ENCODE measurements at places on chromosomes 4 and X.

DNA sequence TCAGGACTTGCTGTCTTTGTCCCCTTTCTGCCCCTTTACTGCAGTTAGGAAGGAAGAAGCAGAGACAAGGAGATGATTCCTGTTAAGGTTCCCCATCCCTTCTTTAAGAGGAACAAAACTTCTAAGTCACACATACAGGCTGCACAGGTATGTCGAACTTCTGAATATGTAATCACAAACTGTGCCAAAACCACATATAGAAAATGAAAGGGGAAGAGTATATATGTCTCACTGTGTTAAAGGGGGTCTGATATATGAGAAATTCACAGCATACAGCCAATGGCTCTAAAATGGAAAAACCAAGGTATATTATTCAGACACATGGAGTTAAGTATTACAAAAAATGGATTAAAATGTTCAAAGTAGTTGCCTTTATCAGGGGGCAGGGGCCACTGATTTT lies 11.7 kb downstream of the CFAP97 start:
- DNase-seq = no peak

DNA sequence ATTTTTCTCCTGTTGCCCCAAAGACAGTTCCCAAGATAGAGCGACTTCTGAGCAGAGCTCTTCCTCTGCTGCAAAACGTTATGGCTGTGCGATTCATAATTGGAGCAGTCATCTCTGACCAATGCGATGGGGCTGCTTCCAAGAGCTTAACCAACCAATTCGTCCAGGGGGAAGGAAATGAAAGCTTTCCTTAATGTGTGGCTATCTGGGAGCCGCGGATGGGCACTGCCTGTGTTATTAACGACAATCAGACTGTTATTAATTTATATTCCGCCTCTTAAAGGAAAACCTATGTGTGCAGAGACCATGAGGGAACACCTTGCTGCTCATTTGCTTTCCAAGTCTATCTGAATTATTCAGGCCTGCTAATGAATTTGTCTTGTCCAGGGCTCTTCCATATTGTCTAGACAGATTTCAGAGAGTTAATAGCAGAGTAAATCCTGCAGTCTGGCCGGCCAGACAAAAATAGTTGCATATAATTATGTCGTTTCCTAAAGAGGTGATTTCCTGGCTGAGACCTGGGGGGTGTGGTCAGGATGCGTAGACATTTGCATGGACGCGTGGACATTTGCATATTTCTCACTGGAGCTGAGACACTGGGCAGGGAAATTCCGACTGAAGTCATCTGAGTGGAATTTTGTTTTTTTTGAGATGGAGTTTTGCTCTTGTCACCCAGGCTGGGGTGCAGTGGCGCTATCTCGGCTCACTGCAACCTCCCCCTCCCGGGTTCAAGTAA lies 135.4 kb downstream of the HMX1 start:
- DNase-seq = no peak

- DNase-seq = no peak
Observed at GRCh38 chr4:124202099-124202498, 510.4 kb downstream of the ANKRD50 start.

DNA sequence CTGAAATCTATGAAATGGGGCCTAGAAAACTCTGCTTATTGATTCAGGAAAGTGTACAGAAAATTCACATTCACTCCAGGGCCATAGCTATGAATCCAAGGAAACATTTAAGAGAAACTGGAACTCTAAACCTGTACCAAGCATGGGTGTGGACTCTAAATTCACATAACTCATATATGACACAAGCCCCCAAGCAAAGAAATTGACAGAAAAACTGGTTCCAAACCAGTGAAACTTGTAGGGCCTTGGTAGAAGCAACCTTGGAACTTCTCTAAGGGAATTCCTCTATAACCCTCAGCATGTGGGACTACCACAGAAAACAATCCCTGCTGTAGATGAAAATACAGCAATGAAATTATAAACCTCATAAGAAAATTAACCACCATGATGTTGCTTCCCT lies 106.6 kb upstream of the NRK start:
- no peak for DNase-seq

- DNase-seq = peak; percentile 46
Observed at GRCh38 chrX:11100281-11101035, 10.7 kb upstream of the HCCS start.

- DNase-seq = no peak
Observed at GRCh38 chrX:8424912-8425311, 39.7 kb upstream of the VCX3B start.

All from ecto neural progenitor cell (in vitro differentiated cells).